HT1080 (cell line): ENCODE measurements at places on chromosomes 1 and 21. TPM values are rescaled to one million over a fixed set of nuclear protein-coding genes. Genes with fewer than 3 reads are reported as not detected.

XPR1 gene
- 17.7 and 19.3 TPM in 2 replicates for total RNA-seq

GRCh38 chr1:70071601-70072000, 133.8 kb downstream of the LRRC40 start:
- DNase-seq = no peak

DNA sequence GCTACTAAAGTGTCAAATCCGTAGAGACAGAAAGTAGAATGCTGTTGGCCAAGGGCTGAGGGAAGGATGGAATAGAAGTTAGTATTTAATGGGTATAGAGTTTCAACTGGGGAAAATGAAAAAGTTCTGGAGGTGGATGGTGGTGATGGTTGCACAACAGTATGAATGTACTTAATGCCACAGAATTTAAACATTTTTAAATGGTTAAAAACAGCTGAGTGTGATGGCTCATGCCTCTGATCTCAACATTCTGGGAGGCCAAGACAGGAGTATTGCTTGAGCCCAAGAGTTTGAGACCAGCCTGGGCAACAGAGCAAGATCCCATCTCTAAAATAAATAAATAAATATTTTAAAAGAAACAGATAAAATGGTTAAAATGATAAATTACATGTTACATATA, 44.5 kb downstream of the PIK3R3 start:
- no peak for DNase-seq

GRCh38 chr1:43994794-43995790, 3.7 kb downstream of the CCDC24 start:
- peak; percentile 67 for DNase-seq

DNA sequence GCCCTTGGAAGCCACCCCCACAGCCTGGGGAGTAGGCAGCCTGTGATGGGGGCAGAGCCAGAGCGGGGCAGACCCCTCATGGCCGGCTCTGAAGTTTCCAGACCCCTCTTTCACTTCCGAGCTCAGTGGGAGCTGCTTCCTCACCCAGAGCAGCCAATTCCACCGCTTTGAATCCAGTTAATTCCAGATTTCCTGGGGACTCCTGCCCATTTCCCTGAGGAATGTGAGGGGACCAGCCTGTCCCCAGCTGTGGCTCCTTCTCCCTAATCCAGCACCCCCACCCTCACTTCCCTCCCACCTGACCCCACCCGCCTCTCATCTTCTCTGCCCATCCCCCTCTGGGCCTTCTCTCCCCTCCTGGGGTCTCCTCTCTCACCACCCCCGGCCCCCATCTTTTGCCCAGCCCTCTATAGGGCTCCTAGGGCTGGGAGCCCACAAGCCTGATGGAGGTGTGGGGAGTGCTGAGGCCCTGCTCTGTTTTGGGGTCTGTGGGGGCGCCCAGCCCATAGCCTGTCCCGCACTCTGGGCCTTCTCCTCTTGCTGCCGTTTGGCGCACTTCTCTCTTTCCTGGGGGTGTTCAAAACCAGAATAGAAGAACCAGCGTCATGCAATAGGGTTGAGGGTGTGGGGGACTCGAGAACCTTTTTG, 26.2 kb upstream of the TNFRSF1B start:
- DNase-seq = no peak

- peak; percentile 90 for DNase-seq
These were observed 130.8 kb downstream of the HMCN1 start for GRCh38 chr1:185864889-185865517.
